LNCaP clone FGC (cell line): ENCODE measurements at places on chromosomes 6 and 20.

- DNase-seq = no peak
Observed at GRCh38 chr20:60087563-60088105, 129.4 kb downstream of the CDH26 start.

- no peak for DNase-seq
Observed at GRCh38 chr20:3712279-3712873, at the start of gene SIGLEC1. Gene SIGLEC1 (minus strand): TSS chr20:3712600. CDS start chr20:3707128, 5,472 bp downstream.

DNA sequence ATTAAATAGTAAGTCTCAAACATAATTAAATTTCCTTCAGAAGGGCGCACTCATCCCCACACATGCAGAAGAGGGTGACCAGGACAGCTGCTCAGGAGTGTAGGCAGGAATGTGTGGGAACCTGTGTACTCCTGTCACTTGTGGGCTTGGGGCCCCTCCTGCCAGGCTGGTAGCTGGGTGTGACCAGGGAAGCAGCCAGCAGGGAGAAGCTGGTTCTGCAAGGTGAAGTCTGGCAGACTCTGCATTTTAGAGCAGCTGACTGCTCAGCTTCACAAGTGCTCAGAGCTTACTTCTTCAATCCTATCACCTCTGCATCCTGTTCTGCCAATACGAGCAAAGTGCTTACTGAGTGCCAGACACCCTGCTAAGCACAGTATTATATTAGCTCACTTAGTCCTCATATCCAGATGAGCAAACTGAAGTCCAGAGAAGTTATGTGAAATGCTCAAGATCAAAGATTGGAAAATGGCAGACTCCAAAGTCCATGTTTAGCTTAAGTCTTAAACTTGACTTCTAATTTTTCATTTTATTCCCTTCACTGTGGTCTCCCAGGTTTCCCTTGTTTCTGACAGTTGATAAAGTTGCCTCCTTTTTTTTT, 27.9 kb downstream of the ELMO2 start:
- DNase-seq = no peak

DNA sequence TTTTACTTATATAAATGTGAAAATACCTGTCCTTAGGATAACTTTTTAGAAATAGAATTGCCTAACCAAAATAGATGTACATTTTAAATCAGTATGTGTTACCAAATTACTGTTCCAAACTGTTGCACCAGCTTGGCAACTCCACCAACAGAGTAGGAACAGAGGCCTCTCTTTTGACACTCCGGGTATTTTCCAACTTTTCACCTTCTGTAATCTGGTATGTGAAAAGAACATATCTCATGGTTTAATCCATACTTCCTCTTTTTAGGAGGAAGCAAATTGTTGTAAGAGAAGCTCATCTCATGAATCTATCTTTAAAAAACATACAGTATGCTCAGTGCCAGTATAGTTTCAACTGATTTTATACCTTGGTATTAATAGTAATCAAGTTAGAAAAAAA, 24.9 kb downstream of the RNF144B start:
- DNase-seq = no peak

DNA sequence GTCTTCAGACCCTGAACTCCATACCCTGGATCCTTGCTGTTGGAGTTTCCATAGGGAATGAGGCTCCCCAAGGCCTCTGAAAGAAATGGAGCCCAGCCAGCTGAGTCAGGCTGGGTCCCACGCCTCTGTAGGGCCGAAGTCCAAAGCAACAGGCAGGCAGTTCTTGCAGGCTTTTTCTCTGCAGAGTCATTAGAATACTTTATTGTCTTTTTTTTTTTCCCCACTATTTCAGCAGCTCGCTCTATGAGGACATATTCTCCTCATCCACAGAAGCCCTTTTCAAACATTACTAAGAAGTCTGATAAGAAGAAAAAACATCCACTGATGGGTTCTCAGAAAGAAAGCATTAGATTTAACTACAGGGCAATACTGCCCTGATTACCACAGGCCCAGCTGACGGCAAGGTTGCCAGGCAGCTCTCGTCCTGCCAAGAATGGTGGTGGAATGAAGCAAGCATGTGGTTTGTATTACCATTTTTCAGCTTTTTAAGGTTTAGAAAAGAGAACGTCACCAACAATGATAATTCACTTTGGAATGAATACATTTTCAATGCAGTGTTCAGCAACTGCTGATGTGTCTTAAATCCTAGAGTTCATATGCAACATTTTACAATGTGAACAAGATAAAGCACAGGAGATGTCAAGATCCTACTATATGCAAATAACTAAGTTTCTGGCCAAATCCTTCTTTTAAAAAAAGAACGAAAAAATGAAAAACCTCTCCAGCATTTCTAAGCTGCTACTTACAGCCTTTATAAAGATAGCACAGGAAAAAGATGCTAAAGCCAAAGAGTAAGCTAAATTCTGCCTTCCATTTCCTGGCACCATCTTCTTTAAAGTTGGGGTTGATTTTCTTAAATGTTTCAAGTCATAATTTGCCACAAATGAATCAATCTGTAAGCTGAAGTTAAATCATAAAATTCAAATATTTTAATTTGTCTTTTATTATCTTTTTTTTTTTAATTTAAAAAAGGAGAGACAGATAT, 223.6 kb upstream of the CITED2 start:
- DNase-seq = peak; percentile 10

- DNase-seq = no peak
Observed at GRCh38 chr6:47126647-47127391, 84.7 kb upstream of the ADGRF1 start.

DNA sequence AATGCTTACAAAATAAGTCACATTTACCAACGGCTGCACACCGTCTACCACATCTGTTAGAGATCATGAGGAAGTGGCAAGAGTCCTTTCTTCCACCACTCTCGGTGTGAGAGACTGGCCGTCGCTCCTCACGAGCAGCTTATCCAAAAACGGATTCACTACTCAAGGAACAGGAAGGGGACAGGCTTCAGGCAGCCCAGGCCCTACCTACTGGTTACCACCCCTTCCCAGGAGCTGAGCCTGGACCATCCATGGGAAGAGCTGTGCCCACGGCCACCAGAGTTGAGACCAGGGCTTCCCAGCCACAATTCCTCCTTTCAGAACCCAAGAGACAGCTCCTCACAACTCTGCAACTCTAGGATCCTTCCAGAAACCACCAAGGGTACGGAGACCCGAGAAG, 37.0 kb downstream of the FOXF2 start:
- DNase-seq = no peak

GRCh38 chr6:14789996-14790395, 455.9 kb upstream of the JARID2 start:
- DNase-seq = no peak

DNA sequence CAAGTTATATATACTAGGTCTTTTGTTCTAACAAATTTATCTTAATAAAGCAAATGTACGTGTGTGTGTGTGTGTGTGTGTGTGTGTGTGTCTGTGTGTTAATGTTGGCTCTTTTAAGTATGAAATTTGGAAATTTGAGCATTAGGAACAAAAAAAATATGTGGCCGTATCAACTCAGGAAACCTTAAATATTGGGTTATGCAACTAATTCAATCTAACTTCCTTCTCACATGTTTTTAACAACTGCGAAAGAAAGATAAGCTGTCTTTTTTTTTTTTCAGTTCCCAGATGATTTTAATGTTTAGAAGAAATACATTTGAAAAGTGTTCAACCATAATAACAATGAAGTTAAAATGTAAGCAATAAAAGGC, 616.4 kb upstream of the ARID1B start:
- no peak for DNase-seq

- no peak for DNase-seq
Observed at GRCh38 chr20:24502661-24503060, 33.2 kb downstream of the SYNDIG1 start.

DNA sequence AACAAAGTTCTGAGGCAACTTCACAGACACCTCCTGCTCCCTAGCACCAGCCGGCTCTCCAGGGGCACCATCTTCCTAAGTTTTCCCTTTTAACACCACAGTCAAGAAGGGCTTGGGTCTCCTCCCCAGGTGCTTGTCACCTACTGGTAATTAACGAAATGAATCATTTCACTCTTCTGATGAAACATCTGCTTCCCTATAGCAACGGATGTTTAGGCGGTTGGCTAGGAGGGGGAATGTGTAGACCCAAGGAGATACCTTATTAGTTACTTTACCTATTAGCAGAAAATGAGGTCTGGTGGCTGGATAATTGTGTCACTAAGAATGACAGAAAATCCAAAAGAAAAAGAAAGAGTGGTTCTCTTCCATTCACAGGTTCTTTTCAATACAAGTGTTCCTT, 46.3 kb upstream of the FABP7 start:
- no peak for DNase-seq

DNA sequence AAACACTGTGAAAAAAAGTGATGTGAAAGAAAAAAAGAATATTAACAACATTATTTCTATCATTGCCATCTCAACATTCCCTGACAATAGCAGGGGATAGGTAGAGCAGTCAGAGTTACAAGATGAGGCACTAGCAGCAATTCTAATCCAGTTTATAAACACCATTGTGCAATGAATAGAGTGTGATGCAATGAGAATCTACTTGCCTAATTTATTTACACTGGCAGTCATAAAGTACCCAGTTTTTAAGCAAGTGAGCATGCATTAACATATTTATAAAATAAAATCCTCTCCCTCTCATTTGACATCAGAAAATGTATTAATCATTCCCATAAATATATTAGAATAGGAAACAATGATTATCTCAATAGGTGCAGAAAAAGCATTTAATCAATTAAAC, 2.5 kb upstream of the MANEA start:
- no peak for DNase-seq

DNA sequence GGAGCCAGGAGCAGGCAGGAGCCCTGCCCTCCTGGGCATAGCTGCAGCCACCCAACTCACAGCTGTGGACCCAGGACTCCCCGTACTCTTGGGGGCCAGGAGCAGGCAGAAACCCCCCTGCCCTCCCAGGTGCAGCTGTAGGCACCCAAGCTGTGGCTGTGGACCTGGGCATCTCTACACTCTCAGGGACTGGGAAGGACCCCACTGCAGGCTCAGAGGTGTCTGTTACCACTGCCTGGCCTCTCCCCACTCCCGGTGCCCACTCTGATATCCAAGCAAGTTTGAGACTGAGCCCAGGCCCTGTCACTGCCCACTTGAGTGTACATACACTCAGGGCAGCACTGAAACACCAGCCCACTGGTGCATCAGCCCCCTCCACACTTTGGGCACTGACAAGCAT, 193.5 kb upstream of the MANEA start:
- no peak for DNase-seq

DNA sequence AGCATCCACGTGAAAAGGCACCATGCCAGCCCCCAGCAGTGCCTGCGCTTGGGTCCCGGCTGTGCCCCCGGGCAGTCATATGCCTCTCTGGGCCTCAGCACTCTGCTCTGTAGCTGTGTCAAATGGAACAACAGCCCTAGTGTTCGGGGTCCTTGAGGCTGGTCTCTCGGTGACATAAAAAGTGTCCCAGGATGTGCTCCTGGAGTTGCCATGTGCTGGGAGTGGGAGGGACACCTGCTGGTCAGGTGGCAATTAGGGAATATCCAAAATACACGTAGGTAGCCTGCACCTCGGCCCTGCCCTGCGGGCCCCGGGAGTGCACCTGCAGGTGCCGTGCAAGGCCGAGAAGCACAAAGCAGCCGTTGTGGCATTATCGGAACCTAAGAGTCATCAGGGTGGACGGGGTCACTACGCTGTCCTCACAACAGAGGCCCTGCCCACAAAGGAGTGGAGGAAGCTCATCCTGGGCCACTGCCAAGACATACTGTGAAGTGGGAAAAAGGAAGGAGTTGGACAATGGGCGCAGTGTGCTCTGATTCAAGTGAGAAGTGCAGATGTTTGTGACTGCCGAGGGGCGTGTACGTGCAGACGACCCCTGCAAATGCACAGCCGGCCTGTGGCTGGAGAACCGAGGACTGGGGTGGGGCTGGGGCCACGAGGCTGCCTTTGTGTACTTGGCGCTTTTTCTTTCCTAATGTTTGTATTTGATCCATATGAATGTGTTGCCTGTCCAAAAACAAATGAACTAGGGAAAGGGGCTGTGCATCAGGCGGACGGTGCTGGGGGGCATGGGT, 24.6 kb downstream of the SLCO4A1 start:
- DNase-seq = no peak

DNA sequence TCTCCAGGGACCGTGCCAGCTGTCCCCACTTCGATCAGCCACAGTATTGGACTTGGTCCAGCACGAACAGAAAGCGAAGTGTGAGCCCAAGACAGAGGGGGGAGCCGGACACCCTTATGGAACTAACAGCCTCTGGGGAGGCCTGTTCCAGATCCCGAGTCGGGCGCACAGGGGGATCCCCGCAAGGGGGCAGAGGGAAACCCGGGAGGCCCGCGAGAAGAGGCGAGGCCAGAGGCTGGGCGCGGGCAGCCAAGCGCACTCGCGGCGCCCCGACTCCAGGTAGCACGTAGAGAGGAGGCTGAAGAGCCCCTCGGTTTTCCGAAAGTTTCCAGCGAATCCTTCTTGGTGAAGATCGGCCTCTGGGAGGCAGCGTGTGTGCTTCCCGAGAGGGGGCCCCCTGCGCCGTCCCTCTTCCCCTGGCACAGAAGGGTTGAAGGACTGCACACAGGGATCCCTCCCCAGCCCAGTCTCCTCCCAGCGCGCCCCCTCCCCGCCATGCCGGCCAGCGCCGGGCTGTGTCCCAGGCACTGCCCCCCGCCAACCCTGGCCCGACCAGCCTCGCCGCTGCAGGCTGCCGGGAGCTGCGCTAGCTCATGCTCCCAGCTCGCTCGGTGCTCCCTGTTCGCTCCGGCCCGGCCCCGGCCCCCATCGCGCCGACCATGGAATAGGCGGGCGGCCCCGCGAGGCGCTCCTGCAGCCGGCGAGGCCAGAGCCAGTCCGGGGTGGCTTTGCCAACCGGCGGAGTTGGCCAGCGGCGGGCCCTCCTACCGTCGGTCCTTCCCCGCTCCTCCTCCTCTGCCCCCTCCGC, 577 bp upstream of the SLC24A3 start:
- no peak for DNase-seq

- no peak for DNase-seq
Observed at GRCh38 chr20:59749301-59749700, 145.0 kb downstream of the PHACTR3 start.

- DNase-seq = no peak
Observed at GRCh38 chr20:10634211-10634610, 39.6 kb downstream of the JAG1 start.

GRCh38 chr6:57017069-57017468, 29.4 kb upstream of the KIAA1586 start:
- no peak for DNase-seq

GRCh38 chr6:34553750-34554149, 2.4 kb downstream of the SPDEF start:
- DNase-seq = no peak

DNA sequence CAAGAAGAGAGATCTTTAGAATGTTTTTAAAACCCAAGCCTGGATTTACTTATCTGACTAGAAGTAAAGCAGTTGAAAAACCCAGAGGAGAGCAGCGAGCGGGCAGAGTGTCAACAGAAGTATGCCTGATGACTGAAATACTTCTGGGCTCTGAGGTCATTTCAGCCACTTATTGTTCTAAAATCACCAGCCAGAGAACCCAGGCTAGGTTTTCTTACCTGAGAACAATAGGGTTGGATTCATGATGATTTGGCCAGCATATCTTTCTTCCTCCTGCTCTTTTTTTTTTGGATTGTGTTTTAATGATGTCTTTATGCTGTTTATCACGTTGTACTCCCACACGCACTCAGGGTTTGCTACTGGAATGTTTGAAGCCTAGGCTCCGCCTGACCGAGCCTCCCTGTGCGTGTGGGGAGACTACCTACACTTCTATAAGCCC, 63.0 kb upstream of the KIF25 start:
- no peak for DNase-seq

- no peak for DNase-seq
Observed at GRCh38 chr20:36261389-36262105, 25.3 kb downstream of the AAR2 start.

- DNase-seq = no peak
Observed at GRCh38 chr20:47952023-47952564, 166.8 kb upstream of the SULF2 start.

GRCh38 chr6:133033263-133033662, 207.9 kb upstream of the EYA4 start:
- DNase-seq = no peak
